ENCODE measurements at places on chromosomes 7 and 10.

GRCh38 chr10:69498711-69499471 is 47.6 kb downstream of the TSPAN15 start:
- DNase-seq = no peak

DNA sequence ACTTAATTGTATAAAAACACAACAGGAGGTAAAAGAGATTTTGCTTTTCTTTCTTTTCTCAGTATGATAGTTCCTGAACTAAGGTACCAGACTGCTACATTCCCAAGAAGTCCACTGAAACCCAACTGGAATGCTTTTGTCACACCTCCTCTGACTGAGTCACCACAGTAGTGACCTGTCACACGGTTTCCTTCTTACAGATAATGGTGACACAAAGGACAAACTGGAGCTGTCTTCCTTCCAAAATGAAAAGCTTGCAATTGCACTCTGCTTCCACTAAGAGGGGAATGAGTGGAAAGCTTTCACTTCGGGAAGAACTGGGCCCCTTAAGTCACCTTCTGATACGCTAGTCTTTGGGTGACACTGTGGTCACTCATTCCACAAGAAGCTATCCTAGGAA is 122.2 kb downstream of the KMT2E start:
- DNase-seq = peak; percentile 18

- no peak for DNase-seq
Measured at GRCh38 chr10:81288544-81288943, 586.5 kb upstream of the NRG3 start.

- no peak for DNase-seq
Measured at GRCh38 chr7:142098004-142098403, 13.5 kb upstream of the MGAM2 start.

DNA sequence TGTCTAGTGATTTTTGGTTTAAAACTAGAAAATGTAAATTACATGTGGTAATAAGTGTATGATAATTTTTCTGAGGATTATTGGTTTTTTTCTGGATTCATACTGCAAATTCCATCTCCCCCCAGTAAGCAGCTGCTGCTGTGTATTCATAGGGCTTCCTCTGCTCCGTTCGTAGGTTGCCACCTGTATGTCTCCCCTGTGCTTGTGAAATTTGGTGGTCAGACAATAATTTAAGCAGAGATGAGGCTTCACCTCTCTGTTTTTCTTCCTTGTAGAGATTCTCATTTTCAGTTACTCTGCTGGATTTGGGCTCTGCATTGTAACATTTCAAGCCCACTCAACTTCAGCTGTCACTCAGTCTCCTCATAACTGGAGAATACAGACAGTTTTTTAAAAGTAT is 50.9 kb downstream of the FOXI2 start:
- no peak for DNase-seq

All from SJSA1 (cell line).